Pons (tissue), 1 donor: ENCODE measurements at places on chromosomes 4 and X.
A peak's percentile ranks its signal among the peaks of the same experiment; 100 is the strongest.

DNA sequence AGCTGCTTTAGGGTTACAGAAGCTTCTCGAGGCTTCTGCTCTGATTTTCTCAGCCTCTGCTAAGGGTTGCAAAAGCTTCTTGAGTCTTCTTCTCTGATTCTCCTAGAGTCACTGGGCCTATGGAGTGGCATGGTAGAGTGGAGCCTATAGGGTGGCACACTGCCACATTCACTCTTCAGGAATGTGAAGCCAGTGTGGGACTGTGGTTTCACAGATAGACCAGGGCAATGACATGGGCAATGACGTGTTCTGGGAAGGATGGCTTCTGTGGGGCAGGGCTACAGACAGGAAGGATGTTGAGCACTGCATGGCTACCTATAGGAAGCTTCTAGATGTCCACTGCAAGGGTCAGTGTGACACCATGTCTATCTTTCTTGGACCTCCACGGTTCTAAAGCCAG is 11.0 kb upstream of the MAMLD1 start:
- DNase-seq, result no peak

- no peak for DNase-seq
Measured at GRCh38 chr4:4627111-4627510, 85.3 kb upstream of the STX18 start.

DNA sequence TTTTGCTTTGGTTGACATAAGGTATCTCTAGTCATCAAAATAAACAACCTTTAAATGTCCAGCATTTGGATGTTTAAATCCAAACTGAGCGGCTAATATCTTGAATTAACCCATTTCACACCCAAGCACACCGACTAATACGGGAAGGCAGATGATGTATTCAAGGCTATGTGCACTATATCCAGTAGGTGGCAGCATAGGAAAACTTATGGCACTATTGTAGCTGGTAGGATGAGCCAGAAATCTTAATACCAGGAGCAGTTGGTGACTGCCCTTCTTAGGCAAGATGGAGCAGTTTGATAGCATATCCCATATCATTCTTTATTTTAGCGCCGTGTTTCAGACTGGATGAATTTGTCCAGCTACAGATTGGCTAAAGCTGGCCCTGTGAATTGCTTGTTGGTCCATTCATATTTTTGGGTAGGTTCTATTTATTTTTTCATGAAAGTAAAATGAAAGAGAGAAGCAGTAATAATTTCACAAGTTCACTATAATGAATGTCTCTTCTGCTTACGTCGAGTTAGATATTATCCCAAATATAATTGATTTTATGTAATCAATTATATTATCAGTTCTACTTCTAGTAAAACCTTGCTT is 24.4 kb downstream of the UCHL1 start:
- peak; percentile 94 for DNase-seq

- DNase-seq, result no peak
Measured at GRCh38 chr4:11178433-11178832, 250.3 kb downstream of the HS3ST1 start.

DNA sequence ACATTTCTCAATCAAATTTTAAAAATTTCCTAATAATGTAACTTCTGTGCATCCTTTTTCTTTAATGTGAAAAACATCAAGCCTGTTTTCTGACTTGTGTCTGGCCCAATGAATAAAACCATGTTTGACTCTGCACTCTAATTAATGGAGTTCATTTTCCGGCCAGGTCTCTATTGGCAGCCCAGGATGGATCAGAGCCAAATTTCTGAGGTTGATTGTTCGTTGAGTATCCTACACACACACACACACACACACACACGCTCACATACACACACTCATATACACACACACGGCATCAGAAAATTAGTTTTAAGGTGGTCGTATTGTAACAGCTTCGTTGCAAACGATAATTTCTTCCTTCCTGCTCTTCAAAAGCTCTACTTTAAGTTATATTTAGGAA is 28.9 kb upstream of the TLL1 start:
- DNase-seq, result no peak

DNA sequence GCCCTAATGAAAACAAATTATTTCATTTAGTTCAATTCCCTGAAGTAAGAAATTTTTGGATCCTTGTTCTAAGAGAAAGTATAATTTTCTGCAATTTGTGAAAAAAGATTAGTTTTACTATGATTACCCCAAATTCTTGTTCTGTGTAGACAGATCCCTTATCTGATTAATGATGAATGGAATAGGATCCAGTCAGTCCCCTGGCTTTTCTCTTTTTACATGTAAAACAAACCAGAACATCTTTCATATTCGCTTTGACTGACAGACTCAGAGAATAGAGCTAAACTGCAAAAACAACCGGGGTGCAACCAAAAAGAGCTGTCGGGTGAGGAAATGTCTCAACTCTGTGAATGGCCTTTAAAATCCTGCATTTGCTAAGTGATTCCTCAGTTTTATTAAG is 93.4 kb upstream of the VEGFC start:
- DNase-seq, result no peak

DNA sequence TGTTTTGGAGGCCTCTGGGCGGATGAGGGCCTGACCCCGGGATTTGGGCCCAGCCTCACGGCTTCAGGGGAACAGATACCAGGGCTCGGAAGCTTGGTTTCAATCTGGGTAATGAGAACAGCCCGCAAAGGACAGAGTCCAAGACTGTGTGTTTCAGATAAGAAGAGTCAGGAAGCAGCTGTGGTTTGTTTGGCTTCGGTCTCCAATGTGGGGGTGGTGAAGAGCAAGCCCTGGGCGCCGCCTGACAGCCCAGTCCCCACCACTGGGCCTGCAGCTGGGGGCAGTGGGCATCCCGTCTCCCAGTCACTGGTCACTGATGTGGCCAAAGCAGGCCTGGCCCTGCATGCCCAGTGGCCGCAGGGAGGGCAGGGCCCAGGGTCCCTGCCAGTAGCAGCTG is 9.1 kb downstream of the WFS1 start:
- no peak for DNase-seq

DNA sequence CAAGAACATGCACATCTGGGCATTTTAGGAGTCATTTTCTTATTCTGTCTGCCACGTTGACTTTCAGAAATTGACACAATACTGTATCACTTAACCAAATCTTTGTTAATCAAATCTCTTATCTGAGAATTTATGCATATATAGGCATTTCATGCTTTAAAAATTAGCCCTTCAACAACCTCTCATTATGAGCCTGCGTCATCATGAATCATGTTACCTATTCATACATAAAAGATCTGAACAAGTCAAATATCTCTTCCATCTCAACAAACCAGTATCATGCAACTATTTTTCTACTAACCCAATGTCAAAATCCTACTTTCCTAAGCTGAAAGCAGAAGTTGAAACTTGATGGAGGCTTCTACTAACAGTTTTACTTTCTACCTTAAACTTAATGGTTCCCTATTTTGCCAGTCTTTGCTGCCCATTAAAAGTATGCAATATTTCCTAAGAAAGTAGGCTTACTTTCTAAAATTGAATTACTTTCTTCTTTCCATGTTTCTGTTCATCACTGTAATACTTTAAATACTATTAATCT is 1.8 kb downstream of the ADAM29 start:
- no peak for DNase-seq

GRCh38 chrX:133335027-133335426 is 80.3 kb downstream of the GPC4 start:
- DNase-seq, result peak; percentile 70

DNA sequence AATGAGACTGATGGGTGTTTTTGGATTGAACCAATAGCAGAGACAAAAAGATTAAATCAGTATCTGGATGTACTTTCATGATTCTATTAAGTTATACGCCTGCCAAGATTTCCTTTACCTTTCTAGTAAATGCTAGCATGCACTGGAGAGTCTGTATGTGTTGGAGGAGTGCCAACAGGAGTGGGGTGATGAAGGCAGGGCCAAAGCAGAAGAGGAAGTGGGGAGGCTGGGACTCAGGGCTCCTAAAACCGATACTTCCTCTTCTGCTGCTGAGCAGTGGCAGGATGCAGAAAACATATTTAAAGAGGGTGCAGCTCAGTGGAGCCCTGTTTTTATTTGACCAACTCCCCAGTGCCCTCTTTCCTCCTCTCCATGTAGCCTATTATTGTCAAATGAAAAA is 5.6 kb downstream of the CYSLTR1 start:
- DNase-seq, result peak; percentile 47

GRCh38 chrX:17500145-17500579 is 125.2 kb downstream of the NHS start:
- no peak for DNase-seq

DNA sequence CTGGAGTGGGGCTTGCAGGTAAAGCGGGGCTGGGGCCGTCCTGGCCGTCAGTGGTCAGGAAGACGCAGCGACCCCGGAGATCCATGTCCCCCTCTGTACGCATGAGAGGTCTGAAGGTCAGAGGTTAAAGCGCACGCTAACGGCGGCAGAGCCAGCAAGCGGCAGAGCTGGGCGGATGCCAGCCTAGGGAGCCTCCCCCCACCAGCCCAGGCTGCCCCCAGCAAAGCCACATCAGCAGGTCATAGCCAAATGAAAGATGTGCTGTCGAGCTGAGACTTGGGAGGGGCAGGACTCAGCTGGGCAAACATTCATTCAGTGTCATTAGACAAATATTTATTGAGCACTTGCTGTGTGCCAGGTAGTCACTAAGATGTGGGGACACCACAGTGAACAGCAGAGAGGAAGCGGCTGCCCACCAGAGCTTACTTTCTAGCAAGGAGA is 593 bp upstream of the JAKMIP1 start:
- DNase-seq, result no peak

- peak; percentile 44 for DNase-seq
Measured at GRCh38 chr4:90127223-90127705, at the start of gene CCSER1. Gene CCSER1 (plus strand): TSS chr4:90127394.

DNA sequence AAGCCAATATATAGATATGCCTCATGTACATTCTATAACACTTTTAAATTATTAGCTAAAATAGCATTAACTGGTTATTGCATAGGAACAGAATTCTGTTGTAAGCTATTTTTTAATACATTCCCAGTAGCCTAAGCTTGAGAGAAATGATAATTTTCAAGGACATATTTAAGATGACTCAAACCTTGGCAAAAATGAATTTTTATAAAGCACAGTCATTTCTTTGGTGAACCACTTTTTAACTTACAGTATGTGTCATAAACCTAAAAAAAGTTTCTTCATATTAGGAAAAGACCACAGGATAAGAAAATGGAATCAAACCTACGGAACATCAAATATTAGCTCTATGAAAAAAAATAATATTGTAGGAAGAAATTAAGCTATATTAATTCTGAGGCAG is 986.3 kb downstream of the STIM2 start:
- DNase-seq, result no peak

GRCh38 chr4:109729718-109730618 is at the start of gene PLA2G12A:
Gene PLA2G12A (minus strand): TSS chr4:109730070. CDS start chr4:109729809, 261 bp downstream.
- peak; percentile 56 for DNase-seq

- no peak for DNase-seq
Measured at GRCh38 chrX:7086384-7086783, 61.1 kb upstream of the STS start.

GRCh38 chr4:141759796-141760425 is 123.5 kb downstream of the IL15 start:
- DNase-seq, result no peak

- no peak for DNase-seq
Measured at GRCh38 chrX:23673108-23673507, 5.8 kb downstream of the PRDX4 start.

GRCh38 chrX:15242899-15243555 is 26.9 kb downstream of the ASB9 start:
- peak; percentile 51 for DNase-seq

- no peak for DNase-seq
Measured at GRCh38 chrX:39827951-39828350, 269.8 kb downstream of the BCOR start.

DNA sequence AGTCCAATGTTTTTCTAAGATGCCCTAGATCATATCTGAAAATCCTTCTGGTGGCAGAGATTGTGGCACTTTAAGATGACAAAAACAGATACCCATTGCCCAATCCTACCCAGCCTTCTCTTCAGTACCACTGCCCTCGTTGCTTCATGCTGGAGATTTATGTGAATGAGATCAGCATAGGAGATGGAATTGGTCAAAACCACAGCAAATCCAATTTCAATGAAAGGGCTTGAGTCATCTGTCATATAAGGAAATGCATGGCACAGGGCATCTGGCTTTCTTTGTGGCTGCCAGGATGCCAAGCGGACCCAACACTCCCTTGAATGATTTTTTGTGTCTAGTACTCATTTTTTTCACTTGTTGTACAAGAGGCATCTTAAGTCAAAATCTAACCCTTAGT is 16.8 kb downstream of the AFF2 start:
- DNase-seq, result no peak

DNA sequence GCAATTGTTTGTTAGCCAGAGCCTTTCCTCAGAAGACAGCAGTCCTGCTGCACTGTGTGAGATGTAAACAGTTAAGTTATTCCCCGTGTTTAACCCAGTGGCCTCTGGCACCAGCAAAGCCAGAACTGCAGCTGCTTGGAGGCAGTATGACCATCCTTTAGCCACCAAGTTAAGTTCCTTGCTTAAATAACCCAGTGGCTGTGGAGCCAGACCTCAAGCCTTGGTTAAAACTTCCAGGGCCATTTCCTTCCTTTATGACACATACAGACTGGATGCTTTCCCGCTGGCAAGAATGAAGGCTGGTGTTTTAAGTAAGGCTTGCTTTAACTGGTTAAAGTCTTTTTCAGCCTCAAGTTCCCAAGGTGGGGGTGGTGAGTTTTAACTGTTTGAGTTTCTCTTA is 379.8 kb downstream of the DCAF12L2 start:
- DNase-seq, result no peak

- DNase-seq, result no peak
Measured at GRCh38 chrX:4435905-4436304, 722.5 kb upstream of the PRKX start.

DNA sequence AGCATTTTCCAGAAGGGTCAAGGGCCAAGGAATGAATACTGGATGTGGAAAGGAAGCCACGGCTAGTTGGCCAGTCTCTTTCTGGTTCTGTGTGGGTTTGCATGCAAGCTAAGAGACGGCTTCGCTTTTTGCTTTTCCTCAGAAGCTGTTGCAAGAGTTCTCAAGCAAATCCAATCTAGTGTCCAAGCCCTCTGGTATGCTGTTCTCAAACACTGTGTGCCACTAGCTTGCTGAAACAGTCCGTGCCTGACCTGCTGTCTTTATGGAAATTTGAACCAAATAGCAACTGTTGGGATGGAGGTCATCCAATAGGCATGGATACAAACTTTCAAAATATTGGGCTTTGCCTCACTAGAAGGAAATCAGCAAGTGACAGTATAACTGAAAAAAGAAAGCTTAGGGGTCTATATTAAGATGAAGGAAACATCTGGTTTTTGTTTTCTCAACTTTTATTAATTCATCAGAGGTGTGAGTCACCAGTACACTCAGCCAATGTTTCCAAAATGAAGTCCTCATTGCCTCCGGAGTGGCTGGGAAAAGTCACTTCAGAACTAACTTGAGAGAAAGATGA is 70.5 kb downstream of the SLC9A6 start:
- no peak for DNase-seq

GRCh38 chrX:8988446-8988845 is 45.5 kb downstream of the FAM9B start:
- no peak for DNase-seq
